NCI-H2081 treated with DMSO at 0.1 percent for 48 hours (cell line): ENCODE measurements at places on chromosomes 2 and 18.

DNA sequence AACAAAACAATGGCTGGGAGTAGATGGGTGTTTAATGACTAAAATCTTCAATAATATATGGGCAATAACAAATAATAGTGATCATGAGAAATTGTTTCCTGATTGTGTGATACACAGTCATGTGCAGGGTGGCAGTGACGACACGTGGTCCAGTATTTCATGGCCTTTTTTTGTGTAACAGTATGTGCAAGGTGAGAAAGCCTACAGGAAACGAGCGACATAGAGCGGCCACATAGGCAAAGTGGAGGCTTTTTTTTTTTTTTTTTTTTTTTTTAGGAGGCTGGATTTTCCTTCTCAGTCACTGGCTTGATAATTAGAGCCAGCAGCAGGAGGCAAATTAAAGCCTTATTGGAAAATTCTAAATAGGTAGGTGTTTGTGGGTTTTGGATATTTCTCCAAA, 123.7 kb downstream of the MYO3B start:
- DNase-seq: no peak

GRCh38 chr2:229922449-229923386, at the start of gene FBXO36:
Gene FBXO36 (plus strand): TSS chr2:229922503. CDS start chr2:229922514, 11 bp downstream.
- DNase-seq: no peak

- no peak for DNase-seq
Measured at GRCh38 chr18:29823671-29824070, 1218.9 kb downstream of the DSC3 start.

GRCh38 chr2:176133389-176133788, 3.9 kb downstream of the HOXD8 start:
- no peak for DNase-seq

DNA sequence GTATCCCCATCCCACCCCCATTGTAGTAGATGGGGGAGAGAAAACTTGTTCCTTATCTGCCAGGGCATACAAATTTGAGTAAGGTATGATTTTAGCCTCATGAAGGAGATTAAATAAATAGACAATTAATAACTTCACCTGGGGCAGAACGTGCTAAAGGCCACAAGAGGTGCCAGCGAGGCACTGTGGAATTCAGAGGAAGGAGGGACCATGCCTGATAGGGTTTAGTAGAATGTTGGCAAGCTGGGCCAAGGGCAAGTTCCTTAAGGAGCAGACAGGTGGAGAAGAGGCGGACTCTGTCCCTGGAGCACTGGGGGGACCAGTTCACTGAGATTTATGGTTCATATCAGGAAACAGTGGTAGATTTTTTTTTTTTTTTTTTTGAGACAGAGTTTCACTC, 22.5 kb downstream of the STAMBP start:
- no peak for DNase-seq

DNA sequence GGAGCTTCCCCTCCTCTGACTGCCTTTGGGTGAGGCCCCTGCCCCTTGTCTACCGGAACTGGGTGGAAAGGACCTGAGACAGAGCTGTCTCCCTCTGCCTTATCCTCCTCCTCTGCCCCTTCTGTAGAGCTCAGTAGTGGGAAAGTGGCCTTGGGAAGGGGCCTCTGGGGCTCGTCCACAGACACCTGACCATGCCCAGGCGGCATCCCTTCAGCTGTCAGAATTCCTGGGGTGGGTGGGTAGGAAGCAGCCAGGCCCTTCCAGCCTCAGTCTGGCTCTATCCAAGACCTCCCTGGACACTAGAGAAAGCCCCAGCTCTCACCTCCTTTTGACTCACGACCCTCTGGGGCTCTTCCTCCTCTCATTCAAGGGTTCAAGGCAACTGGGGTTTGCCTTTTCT, 35.6 kb downstream of the B3GNT2 start:
- no peak for DNase-seq

GRCh38 chr2:143594161-143594560, 464.9 kb downstream of the ARHGAP15 start:
- DNase-seq: no peak

GRCh38 chr2:158967114-158967730, 1.2 kb upstream of the TANC1 start:
- no peak for DNase-seq

DNA sequence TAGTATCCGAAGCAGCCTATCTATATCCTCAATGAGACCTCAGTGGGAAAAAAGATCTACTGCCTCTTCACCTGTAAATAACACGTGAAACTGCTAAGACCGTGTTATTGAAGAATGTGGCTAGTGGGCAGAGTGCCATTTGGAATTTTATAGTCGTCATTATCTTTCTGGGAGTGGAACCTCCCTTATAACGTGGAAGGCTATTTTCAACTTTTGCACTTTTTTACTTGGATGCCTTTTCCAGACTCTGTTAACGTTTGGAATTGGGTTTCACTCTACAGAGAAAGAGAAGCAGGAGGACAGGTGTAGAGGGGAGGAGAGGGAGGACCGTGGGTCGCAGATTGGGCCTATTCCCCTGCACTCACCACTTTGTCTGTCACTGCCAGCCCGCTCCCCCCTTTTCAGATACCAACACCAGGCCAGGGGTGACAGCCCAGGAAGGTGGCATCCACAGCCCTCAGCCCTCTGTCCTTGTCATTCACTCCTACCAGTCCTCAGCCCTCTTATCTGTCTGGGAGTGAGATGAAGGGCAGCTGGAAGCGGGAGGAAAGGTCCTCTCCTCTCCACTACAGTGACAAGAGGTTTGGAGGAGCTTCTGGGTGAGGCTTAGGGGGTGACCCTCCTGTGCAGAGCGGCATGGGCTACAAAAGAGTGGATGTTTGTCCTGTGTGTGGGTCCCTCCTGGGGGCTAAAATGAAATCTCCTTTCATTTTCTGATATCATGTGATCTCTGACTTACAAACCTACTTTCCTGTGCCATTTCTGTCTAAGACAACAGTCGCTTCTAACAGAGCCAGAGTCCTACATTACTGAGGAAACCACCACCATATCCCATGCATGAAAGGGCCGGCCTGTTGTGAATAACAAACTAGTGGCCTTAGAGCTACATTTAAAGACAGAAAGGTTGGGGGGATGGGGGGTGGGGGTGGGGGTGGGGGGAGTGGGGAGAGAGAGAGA, 23.9 kb upstream of the CEP68 start:
- no peak for DNase-seq

GRCh38 chr18:49813069-49813318, 339 bp downstream of the ACAA2 start:
- no peak for DNase-seq

GRCh38 chr2:30105556-30105955, 41.3 kb upstream of the YPEL5 start:
- DNase-seq: no peak

- no peak for DNase-seq
Measured at GRCh38 chr2:74074487-74074886, 73.2 kb downstream of the BOLA3 start.

- no peak for DNase-seq
Measured at GRCh38 chr2:10920764-10921388, 9.1 kb downstream of the KCNF1 start.

DNA sequence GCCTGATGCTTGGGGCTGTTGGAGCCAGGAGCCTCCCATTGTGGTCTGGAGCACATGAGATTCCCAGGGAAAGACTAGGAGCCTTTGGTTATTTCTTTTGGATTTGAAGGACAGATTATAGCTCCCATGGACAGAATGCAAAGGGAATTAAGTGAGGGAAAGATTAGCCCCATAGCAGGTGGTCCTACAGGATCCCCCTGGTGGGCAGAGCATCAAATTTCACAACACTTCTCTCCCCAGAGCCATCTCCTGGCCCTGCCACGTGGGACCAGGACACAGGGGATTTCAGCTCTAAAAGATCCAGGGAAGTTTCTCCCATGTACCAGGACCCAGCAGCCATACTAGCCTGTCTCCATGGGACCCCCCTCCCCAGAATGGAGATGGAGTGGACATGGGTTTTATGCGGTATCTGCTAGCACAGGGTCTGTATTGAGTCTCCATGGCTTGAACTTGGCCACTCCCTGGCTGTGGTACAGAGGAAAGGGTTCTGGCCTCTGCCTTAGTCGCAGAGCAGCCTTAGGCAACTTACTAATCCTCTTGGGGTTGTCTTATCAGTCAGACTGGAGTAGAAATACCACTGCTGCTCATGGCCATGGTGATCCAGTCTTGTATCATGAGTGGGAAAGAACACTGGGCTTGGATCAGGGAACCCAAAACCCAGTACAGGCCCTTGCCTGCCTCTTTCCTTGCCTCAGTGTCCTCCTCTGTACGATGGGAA, 6.8 kb upstream of the PLB1 start:
- no peak for DNase-seq

DNA sequence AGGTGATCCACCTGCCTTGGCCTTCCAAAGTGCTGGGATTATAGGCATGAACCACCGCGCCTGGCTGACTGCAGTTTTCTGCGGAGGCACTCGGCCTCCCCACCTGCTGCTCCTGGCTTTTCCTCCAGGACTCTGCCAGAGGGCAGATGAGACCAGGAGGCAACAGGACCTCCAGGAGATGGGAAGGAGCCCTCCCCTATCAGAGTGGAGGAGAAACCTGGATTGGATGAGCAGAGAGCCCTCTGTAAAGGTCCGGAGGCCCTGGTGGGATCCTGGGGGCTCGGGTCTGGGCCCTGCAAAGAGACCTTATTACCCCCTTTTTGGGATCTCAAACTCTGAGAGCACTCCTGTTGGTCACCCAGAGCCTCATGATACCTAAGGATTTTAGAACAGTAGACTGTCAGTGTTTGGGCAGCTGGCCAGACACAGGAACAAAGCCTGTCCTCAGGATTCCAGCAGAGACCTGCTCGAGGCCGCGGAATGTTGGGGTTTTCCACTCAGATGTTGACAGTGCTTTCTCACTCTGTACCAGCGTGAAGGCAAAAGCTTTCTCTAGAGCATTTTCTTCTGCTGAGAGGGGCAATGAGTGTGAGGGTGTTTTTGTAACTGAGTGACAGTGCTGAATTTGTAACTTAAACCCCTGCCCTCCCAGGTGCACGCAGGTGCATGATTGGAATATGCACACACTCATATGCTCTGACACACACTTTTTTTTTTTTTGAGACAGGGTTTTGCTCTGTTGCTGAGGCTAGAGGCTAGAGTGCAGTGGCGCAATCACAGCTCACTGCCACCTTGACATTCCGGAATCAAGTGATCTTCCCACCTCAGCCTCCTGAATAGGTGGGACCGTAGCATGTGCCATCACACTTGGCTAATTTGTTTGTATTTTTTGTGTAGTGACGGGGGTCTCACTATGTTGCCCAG, 48.4 kb downstream of the NPPC start:
- no peak for DNase-seq

- no peak for DNase-seq
Measured at GRCh38 chr18:74840492-74841167, 243.0 kb downstream of the ZNF407 start.

DNA sequence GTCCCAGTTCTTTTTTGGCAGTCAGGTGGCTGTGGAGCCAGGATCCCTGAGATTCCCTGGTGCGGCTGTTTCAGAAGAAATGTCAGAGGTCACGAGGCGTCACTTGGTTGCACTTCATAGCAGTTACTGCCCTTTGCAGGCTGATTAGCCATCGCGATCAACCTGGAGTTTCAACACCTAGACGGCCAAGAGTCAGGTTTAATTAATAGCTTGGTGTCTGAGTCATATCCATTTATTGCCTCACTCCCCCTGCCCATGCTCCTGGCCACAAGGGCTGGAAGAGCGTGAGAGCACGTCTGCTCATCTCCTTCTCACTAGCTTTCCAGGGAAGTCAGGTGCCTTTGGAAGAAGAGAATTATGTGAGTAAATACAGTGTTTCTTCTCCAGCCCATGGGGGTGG, 552.3 kb downstream of the TSN start:
- DNase-seq: no peak

DNA sequence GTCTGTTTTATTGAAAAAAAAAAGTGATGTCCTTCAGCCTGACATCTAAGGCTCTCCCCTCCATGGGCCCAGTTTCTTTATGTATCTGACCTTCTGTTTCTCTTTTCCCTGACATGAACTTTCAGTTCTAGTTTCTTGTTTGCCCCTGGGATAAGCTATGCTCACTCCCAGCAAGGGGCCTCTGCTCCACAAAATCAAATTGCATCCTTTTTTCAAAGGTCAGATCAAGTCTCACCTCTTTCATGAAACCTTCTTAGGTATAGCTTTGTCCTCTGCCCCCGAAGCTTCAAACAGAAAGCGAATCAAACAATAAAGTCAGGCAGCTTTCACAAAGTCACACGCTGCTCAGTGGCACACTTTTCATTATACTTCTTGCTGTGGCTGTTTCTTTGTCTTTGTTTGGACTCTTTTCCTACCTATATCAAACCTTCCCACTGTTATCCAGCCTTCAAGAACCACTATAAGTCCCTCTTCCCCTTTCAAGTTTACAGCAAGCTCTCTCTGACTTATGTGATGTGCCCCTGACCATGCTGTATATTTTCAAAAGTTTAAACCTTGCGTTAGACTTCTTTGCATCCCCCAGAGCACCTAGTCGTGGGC, 23.3 kb downstream of the MAP3K19 start:
- no peak for DNase-seq

- no peak for DNase-seq
Measured at GRCh38 chr18:58453913-58454317, 175.0 kb downstream of the ALPK2 start.

- no peak for DNase-seq
Measured at GRCh38 chr18:50649821-50650220, 89.9 kb downstream of the MAPK4 start.

DNA sequence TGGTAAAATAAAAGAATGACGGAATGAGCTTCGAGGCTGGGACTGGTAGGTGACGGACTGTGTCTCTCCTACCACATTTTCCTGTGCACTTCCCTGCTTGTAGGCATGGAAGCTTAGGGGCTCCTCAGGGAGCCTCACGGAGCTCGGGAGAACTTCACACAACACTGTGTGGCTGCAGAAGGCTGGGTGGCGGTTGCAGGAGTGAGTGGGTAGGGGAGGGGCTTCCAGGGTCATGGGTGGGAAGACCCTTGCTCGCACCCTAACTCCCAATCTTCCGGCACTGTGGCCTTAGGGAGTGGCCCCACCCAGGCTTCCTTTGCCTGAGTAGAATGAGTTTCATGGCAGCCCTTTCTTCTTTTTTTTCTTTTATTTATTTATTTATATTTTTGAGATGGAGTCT, 128.6 kb downstream of the INHBB start:
- DNase-seq: no peak

DNA sequence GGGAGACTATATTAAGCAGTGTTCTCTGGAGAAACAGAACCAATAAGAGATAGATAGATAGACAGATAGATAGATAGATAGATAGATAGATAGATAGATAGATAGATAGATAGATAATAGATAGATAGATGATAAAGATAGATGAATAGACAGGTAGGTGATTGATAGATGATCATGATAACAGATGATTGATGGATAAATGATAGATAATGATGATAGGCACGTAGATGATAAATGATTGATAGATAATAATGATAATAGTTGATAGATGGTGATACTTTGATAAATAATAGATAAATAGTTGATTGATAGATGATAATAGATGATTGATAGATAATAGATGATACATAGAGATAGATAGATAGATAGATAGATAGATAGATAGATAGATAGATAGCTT, 48.5 kb downstream of the BOD1L2 start:
- no peak for DNase-seq

DNA sequence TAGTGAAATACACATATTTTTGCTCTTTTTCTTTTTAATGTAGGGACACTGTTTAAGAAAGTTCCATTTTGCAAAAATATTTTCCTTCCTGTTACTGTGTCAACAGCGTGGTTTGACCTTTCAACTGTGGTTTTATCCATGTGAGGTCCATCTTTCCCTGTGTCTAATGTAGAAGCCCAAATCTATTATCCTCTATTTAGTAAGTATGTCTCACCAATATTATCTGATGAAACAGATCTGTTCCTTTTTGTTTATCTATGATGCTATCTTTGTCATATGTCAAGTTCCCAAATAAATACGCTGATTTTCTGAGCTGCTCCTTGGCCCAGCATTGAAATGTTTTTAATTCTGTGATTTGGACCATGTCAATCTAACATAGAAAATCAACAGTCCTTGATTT, 3.5 kb upstream of the ARHGAP15 start:
- DNase-seq: no peak
